T-helper 2 cell (primary cell): ENCODE measurements at places on chromosomes 11 and 22.

- DNase-seq, result no peak
These were observed 12.8 kb upstream of the PRR5 start for GRCh38 chr22:44689173-44689572.

DNA sequence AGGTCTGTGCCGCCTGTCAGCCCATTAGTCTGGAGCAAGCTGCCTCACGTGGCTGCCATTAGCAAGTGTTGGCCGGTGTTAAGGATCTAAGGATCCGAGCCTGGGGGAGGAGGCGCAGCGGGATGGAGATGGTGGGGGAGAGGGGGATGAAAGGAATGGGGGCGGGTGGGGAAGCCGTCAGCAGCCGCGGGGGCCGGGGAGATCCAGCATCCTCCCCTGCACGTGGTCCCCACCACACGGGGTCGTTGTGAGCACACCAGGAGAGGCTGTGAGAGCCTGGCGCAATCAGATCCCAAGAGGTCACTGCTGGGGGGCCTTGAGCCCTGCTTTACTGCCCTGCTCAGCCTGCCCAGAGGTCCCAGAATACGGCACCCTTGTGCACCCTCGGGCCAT lies 7.3 kb downstream of the CABP7 start:
- DNase-seq, result no peak

- no peak for DNase-seq
These were observed 38.4 kb downstream of the DRD2 start for GRCh38 chr11:113436672-113437252.

DNA sequence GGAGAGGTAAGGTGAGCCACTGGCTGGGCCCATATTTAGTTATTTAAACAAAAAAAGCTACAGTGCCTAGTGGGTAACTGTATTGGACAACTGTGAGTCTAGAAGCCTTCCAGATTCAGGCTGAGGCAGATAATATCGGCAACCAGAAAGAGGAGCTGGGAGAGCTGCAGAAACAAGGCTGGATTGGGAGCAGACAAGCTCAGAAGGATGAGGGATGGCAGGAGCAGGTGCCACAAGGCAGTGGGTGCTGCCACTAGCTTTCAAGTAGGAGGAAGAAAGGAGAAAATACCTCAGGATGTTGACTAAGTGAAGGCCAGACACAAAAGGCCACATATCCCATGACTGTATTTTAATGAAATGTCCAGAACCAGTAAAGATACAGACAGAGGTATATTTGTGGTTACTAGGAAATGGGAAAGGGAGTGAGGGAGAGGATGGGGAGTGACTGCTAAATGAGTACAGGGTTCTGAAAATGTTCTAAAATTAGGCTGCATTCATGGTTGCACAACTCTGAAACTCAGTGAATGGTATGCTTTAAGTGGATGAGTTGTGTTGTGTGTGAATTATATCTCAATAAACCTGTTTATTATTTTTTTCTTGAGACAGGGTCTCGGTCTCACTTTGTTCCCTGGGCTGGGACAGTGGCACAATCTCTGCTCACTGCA lies 11.8 kb upstream of the RAPSN start:
- DNase-seq, result no peak

GRCh38 chr11:9821008-9821752 lies 157.3 kb downstream of the SWAP70 start:
- DNase-seq, result no peak

DNA sequence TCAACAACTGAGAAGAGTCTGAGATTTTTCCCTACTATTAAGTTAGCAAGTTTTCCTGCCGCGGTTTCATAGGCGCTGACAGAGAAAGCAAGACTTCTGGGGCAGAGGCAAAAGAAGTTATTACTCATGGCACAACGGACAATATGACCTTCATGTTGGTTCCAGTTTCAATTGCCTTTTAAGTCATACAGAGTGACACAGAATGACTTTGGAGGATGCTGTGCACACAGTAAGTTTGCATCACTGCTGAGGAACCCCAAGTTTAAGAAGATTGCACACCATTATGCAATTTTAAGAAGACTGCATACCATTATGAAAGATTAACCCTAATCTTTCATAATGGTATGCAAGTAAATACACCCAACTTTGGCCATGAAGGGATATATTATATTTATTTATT lies 626.5 kb upstream of the CHORDC1 start:
- DNase-seq, result no peak

DNA sequence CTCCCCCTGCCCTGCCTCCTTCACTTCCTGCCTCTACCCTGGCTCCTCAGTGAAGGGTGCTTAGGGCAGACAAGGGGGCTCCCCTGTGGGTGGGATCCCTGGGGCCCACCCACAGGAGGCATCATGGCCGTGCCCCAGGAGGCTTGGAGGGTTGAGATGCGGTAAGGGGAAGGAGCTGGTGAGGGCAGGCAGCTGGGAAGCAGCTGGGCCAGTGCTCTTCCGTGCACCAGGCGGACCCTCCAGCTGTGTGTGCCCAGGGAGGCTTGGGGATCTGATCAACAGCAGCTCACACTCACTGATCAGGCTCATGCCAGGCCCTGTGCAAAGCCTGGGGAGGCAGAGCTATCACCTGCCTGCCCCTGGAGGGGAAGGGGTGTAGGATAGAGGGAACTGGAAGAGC lies 59.3 kb upstream of the TTLL12 start:
- DNase-seq, result no peak

- DNase-seq, result no peak
These were observed 23.1 kb downstream of the OR2AT4 start for GRCh38 chr11:75073459-75074190.

GRCh38 chr22:20549232-20549841 lies 41.9 kb downstream of the MED15 start:
- peak; percentile 29 for DNase-seq

- DNase-seq, result no peak
These were observed 30.0 kb upstream of the RAB39A start for GRCh38 chr11:107898270-107898669.

DNA sequence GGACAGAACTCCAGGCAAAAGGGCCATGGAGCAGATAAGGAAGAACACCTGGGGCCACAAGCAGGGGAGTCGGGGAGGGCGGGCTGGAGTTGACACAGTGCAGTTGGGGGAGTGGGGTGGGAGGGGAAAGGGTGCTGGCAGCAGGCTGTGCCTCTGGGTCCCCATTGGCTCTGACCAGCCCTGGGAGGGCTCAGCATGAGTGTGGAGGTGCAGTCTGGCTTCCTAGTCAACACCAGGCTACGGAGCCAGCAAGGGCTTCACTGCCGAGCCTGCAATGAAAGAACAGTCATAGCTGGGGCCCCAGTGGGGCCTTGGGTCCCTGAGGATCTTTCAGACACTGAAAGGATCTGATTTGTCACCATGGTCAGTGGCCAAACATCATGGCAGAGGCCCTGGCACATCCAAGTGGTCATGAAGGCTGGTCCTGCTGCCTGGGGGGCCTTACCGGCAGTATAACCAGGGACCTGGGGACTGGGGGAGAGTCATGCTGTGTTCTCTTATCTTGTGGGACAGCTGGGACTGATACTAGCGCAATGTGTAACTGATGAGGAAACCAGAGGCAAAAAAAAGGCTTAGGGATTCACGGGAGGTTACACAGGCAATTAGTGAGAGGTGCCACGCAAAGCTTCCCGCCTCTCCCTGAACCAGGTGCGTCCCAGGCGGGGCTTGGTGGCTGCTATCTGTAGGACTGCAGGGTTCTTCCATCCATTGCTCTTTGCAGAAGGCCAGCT lies 11.6 kb downstream of the SLC37A2 start:
- DNase-seq, result no peak

- peak; percentile 36 for DNase-seq
These were observed 667 bp downstream of the CD81 start for GRCh38 chr11:2377511-2378443.

GRCh38 chr11:32316232-32316631 lies 119.1 kb downstream of the WT1 start:
- no peak for DNase-seq

DNA sequence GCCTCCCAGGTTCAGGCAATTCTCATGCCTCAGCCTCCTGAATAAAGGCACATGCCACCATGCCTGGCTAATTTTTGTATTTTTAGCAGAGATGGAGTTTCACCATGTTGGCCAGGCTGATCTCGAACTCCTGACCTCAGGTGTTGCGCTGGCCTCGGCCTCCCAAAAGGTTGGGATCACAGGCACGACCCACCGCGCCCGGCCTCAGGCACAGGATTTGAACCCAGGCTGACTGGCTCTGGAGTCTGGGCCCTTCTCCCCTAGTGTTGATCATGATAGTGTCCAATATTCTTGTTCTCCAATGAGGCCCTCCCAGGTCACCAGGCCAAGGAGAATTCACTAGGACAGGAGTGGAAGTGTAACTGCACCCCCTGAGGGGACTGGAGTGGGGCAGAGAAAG lies 401.9 kb downstream of the LARGE1 start:
- no peak for DNase-seq

GRCh38 chr11:123264431-123264780 lies 69.4 kb upstream of the CLMP start:
- no peak for DNase-seq

GRCh38 chr11:71996946-71997345 lies 1.8 kb upstream of the IL18BP start:
- DNase-seq, result no peak

DNA sequence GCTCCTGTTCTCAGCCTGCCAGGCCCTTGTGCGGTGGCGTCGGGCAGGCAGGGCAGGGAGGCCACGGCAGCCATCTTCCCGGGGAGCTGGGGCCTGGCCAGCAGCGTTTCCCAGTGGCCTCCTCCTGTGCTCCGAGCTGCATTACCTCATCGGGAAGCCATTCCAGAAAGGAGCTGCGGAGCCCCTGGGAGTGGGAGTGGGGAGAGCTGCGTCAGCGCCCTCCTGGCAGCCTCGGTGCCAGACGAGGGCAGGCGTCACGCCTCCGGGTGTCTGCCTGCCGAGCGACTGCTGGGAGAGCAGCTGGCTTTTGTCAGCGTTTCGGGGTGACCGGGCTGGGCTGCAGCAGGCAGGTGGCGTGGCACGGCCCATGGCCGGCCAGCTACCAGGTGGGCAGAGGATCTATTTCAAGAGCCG lies 30.9 kb upstream of the WNT7B start:
- DNase-seq, result no peak

GRCh38 chr11:66063900-66064299 lies 6.2 kb upstream of the PACS1 start:
- DNase-seq, result no peak

- DNase-seq, result no peak
These were observed 114.8 kb downstream of the FAM76B start for GRCh38 chr11:95674657-95675358.

DNA sequence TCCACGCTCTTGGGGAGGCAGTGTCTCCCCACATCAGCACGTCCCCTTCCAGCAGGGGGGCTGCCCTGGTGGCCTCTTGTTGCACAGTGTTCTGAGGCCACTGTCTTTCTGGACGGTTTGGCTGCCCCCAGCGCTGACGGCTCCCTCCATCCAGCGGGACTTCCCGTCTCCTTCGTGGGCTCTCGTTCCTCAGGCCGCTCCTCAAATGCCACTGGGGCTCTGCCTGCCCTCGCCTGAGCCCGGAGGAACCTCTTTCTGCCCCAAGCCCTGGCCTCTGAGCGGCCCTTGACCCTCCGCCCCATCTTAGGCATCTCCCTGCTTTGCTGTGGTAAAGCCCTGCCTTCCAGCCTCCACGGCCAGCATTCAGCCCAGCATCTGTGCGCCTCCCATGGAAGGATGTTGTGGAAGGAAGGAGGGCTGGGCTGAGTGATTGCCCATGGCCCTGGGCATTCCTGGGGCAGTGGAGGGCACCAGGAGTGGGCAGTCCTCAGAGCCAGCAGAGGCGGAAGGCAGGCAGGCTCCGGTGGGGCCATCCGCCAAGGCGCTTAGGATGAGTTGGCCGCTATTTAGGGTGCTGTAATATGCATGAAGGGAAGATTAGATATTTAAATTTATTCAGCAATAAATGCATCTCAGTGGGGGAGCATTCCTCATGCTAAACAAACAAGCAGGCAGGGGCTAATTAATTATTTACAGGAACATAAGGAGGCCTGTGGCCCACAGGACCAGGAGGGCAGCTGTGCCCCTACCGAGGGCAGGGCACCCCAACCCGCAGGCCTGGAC lies 17.8 kb downstream of the OTUB1 start:
- no peak for DNase-seq

DNA sequence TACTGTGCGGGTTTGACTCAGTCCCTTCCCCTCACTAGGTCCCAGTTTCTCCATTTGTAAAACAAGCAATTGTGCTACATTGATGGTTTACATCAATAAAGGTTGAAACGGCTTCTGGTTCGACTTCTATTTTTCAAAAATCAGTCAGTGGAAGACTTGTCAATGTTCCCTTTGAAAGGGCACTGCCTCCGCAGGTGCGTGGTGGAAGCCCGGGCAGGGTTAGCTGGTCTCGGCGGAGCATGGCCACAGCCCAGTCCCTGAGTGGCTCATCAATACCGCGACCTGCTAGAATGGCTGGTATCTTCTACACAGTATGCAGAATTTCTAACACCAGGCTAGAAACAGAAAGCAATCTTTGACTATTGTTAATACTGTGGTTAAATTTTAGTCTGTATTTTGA lies 16.1 kb downstream of the MS4A10 start:
- no peak for DNase-seq

DNA sequence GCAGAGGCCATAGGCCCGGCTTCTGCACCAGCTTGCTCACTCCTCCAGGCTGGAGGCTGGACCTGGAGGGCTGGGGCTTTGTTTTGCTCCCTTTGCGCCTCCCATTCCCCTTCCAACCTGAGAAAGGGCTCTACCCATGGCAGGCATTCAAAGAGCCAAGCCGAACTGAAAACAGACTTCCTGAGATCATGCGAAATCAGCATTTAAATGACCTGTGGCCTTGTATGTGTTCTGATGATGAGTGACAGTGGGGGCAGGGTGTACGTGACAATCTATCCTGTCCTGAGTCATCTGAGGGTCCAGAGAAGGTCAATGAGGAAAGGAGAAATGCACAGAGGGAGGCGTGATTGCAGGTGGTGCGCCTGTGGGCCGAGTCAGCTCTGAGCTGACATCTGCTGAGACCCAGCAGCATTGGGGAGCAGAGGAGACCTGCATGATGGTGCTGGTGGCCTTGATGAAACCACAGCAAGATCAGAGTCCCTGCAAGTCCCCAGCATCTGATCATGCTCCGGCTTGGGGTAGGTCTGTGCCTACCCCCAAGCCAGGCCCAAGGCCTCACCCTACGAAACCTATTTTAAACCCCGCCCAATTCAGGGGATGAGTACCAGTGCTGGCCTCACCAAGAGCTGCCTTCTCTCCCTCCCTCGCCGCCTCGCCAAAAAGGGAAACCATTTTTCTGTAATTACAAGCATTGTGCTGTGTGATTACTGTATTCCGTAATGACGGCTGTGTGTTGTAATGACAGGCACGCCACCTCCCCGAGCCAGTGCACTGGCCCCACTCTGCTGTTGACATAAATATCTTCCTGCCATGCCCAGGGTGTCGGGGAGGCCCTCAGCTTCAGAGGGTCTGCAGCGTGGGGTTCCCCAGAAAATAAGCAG lies 95.2 kb upstream of the ANO1 start:
- DNase-seq, result no peak
